ENCODE measurements at places on chromosomes 4 and X.

- DNase-seq = no peak
Measured at GRCh38 chr4:32735856-32736590, 2015.9 kb downstream of the PCDH7 start.

GRCh38 chrX:49879656-49880277 lies 483 bp downstream of the USP27X start:
- no peak for DNase-seq

- no peak for DNase-seq
Measured at GRCh38 chr4:153593161-153593560, 90.9 kb upstream of the TLR2 start.

DNA sequence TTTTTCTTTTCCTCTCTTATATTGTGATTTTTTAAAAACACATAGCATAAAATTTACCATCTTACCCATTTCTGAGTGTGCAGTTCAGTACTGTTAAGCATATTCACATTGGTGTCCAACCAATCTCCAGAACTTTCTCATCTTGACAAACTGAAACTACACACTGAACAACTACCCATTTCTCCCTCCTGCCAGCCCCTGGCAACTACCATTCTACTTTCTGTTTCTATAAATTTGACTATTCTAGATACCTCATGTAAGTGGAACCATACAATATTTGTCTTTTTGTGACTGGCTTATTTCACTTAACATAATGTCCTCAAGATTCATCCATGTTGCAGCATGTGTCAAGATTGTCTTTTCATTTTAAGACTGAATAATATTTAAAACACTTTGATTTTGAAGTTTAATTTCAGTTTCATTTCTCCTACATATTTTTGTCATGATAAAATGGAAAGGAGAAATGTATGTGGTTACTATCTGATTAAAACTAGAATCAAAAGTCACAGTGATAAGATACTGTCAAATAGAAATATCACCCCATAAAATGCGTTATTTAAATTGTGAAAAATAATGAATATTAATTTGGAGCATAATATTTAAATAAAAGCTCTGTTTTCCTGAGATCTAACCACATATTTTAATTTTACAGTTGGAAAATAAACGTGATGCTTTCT lies 122.8 kb downstream of the DIPK2B start:
- no peak for DNase-seq

GRCh38 chrX:134880866-134881265 lies 109.9 kb upstream of the SMIM10 start:
- DNase-seq = no peak

DNA sequence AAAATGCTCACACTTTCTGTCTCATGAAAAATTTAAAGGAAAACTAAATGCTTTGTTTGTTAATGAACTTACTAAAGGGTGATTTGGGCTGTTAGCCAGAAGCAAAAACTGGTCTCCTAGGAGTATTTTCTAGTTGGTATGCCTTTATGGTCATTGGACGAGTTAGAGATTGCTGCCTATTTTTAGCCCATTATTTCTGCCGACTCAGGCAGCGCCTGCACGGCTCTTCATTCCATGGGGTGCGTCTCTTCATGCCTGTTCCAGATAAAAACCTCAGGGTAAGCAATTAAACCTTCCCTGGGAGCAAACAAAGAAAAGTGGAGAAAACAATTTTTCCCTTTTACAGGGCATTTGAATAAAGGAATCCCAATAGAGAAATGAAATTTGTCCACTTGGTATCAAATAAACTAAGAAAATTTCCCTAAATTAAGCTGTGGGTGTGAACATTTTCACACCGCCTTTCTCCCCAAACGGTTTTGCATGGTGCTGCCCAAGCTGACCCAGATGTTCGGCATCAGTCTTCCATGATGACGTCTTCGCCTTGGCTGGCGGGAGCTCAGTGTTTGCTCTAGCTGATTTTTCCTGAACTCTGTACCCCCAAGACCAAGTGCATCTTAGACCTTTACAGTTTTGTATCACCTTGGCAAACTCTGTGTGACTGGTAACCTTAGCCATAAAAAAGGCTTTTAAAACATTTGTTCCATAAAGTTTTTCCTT lies 61.7 kb upstream of the ADGRG2 start:
- no peak for DNase-seq

- no peak for DNase-seq
Measured at GRCh38 chr4:159150396-159150795, 47.5 kb downstream of the RAPGEF2 start.

DNA sequence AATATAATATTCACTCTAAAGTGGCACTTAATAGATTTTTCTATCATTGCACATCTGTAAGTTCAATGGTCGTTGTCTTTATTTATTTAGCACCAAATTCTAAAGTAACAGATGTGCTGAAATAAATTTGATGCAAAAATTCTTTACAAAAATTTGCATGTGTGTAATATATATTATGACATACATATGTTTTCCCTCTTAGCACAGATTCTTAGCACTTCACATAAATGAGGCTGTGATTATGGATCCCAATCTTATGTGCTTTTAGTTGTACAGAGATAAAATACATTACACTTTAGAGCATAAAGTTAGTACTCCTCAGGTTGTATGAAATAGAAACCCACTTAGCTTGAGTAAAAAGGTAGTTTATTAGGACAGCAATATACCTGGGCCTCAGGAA lies 915.1 kb downstream of the ADGRL3 start:
- no peak for DNase-seq

DNA sequence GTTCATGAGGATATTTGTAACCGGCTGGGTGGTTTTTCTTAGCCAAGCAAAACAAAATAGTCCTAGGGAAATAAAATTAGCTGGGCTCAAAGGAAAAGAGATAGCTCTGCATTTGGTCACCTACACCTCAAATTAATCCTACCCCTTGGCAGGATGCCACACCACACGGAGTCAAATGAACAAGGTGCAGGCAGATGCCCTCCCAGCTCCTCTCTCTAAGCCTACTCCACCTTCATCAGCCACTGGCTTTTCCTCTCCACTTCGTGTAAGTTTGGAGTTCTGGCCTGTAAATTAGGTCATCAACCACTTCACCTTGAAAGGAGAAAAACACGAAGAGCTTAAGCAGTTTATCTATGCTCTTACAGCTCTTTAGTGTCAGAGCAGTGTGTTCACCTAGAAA lies 1.4 kb downstream of the DDIT4L start:
- DNase-seq = no peak

GRCh38 chr4:168120811-168121210 lies 28.5 kb downstream of the ANXA10 start:
- no peak for DNase-seq

GRCh38 chr4:142497606-142498005 lies 348.5 kb downstream of the INPP4B start:
- DNase-seq = no peak

- DNase-seq = no peak
Measured at GRCh38 chrX:134599184-134599914, 58.9 kb downstream of the PLAC1 start.

DNA sequence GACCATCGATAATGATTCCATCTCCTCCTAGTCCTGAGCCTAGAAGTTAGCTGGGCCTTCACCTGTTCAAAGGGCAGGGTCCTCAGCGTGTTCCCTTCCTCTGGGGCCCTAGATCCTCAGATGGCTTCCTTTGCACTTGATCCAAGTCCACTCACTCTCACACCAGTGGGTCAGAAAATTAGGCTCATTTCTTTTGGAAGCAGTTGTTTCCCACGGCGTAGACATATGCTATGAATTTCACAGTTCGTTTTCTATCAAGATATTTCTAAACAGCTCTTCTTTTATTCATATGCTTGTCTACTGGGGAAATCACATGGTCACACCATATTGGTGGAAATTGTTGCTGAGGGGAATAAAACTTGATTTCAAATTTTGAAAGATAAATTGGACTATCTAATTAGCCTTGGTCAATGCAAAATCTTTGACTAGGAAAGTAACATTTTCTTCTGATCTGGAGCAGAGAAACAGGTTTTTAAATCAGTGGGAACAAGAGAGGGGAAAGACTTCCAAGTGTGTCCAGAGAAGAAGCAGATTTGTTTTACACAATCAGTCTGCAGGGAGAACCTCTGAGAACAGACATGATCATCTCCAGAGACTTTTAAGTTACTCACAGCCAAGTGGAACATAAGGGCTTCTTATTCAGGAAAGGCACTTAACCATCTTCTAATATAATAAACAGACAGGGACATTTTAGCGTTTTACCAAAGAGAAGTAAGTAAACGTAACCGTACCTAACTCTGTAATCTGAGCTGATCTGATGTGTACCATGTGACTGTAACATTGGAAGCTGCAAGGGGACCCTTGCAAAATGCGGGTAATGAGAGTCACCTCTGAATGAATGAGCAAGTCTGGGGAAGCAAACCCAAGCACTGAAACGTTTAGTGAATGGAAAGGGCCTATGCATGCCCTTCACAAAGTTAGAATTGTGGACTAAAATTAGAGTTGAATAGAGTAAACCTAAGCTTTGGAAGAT lies 455.7 kb upstream of the FAT1 start:
- no peak for DNase-seq

DNA sequence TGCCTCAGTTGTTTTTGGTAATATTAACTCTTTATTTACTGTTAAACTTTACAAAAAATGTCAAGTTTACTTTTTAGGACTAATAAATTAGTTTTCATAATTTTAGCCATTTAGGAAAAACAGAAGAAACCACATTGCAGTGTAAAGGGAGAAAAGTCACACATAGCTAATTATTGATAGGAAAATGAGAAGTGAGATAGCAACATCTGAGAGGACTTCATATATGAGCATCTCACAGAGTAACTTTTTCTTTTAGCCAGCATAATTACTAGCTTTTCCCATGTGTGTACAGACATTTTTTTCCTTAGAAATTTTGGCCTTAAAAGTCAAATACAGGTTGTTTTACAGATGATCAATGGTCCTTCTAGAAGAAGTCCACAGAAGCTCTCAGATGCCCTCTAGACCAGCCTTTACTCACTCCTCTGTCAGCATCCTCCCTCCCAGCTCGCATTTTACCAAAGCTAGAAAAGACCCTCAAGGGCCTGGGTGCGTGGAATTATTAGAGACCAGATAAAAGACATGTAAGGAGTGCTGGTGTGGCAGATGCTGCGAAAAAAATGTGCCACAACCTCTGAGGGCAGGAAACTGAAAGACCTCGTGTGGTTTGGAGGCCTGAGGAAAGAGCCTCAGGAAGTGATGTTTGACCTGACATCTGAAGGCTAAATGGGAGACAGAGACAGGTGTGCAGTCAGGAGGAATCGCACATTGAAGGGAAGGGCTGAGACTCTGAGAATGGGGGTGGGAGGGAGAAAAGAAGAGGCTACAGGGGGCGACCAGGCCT lies 156.9 kb downstream of the CBR4 start:
- no peak for DNase-seq

DNA sequence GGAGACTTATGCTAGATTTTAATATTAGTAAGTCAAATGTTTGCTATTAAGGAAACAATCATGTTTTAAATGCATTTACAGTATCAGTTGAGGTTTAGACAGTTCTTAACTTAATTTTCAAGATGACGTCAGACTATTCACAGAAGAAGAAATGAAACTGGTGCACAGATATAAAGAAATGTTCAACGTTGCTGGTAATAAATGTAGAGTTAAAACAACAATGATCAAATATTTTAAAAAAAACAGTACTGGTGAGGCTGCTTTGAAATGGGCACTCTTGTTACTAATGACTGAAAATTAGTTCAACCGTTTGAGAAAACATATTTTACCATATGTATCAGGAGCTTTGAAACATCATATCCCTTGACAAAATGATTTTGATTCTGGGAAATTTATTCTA lies 44.2 kb downstream of the ABHD18 start:
- DNase-seq = no peak

DNA sequence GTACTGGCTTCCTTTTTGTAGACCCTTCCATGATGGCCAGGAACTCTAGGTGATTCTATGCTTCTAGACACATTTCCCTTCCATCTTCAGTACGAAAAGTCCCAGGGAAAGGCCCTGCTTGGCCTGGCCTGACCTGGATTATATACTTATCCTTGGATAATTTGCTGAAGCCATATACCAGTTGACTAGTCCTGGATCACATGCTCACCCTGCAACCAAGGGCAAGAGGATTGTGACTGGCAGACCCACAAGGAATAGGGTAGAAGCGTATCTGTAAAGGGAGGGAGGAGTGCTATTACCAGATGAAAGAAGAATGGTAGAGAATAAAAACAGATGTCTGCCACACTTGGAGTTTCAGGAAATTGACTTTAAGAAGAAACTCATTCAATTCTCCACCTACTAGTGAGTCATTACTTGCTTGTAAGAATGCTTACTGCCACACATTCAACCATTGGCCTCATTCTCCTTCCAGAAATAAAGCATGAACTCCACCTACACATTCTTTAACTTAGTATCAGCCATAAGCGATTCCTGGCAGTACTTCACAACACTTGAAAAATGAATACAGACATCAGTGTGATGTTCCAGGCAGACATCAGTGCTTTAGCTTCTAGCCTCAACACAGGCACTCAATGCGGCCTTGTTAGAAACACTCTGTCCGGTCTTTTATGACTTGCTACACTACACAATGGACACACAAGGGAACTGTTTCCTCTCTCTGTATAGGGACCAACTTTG lies 141.8 kb downstream of the CBR4 start:
- DNase-seq = no peak

GRCh38 chr4:7770224-7771050 lies 169.2 kb downstream of the AFAP1 start:
- no peak for DNase-seq

GRCh38 chr4:93267747-93268146 lies 560.8 kb upstream of the ATOH1 start:
- no peak for DNase-seq

DNA sequence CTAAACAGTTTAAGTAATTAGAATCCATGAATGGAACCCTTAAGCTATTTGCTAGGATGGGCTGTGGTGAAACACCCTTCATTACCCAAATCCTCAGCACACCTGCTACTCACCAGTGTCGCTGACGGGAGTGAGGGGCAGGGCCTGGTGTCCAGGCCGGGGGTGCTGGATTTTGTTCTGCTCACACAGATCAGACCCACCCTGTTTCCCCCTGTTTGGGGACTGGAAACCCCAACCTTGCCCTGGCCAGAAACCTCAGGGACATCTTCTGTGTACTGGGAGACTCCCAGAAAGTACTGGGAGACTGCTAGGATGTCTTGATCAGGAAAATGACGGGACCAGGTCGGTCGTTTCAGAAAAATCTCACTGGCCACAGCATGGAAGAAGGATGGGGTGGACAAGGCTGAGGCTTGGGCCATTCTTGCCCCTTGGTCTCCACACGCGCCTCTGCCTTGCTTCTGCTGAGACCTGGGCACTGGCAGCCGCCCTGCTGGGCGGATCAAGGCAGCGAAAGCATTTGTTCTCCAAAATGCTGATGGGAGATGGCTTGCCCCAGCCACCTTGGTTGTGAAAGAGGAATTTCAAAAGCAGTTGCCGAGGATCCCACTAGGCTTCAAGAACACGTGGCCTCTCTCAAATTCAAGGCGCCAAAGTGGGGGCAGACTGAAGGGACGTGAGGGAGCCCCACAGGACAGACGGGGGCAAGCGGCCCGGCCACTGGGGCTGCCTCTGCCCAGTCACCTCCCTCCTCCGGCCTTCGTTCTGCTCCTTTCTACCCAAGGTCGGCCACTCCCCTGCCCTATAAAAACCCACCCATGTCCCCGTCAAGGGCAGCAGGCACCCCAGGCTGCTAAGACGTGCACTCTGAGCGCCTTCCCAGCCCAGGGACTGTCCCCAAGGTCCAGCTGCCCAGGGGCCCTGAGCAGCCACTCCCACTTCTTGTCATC lies 23.5 kb upstream of the PDE6B start:
- no peak for DNase-seq

GRCh38 chr4:27763830-27764525 lies 903.3 kb downstream of the STIM2 start:
- no peak for DNase-seq
